ENCODE measurements at places on chromosomes 3 and 15.

DNA sequence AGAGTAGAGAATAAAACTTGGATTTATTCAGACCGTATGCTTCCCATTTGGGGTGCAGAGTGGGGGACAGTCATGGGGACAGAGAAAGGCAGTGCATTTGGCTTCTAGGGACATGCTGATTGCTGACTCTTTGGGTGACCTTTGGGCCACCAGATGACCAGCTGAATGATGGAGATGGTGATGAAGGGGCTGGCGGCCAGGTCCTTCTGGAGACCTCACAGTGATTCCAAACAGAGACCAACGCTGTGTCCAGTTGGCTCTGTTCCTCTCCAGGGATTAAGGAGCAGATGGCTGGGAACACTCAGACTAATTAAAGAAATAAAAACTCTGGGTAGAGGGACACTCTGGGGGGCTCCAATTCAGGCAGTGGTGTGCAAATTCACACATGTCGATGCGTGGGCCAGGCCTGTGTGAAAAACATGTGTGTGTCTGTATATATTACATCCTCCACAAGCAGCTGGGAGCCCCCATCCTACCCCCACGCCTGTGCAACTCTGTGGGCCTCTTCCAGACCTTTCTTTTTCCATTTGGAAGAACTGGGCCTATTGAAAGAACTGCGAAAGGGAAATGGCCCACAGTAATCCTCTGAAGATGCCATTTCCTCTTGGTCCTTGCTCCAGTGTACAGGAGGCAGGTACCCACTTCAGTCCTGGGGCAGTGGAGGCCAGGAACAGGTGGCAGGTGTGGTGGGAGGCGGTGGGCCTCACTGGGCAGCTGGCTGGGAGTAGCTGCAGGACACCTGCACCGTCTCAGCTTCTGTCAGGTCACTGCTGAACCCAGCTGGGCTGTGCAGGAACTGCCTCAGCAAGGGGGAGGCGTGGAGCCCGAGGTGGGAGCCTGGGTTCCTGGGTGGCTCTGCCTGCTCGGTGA, 8.9 kb downstream of the XIRP1 start:
- DNase-seq, result no peak

DNA sequence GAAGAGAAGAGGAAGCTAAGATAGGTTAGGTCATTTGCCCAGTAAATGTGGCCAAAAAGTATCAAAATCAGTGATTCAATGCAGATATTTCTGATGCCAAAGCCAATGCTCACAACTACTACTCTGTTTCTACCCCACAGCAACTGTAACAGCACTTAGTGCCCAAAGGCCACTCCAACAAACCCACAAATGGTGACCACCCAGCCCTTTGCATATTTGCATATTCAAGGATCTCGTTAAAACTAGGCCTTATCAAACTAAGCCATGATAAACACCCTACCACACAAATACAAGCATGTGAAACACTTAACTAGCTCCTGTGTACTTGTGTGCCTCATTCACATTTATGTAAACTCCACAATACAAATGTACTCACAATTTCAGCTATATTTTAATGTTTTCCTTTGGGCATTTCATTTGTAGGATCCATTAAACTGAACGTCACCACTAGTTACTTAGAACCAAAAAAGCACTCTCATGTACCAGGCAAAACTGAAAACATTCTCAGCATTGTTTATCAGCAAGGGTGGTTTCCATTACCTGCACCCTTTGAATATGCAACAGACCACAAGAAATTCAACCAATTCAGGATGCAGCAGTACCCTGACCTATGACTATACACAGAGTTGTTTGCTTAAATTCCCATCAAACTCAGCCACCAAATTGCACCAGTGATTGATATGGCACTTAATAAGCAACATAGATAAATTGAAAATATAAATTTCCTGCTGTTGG, 111.2 kb upstream of the STT3B start:
- no peak for DNase-seq

GRCh38 chr3:182182531-182182968, 470.8 kb downstream of the SOX2 start:
- no peak for DNase-seq

DNA sequence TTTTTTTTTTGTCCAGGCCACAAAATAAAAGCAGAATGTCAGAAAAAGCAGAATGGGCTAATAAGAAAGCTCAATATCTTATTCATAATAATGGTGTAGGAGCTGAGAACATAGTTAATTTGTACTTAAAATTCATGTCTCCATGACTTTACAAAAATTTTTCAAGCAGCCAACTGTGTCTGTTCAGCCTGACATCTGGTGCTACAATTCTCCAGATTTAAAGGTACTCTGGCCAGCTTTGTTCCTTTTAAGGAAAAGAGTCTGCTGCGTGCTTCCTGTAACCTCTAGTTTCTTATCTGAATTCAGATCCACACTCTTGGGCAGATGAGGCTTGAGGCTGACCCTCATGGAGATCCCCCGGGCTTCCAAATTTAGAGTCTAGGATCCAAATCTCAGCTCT, 8.7 kb upstream of the RFX7 start:
- DNase-seq, result no peak

DNA sequence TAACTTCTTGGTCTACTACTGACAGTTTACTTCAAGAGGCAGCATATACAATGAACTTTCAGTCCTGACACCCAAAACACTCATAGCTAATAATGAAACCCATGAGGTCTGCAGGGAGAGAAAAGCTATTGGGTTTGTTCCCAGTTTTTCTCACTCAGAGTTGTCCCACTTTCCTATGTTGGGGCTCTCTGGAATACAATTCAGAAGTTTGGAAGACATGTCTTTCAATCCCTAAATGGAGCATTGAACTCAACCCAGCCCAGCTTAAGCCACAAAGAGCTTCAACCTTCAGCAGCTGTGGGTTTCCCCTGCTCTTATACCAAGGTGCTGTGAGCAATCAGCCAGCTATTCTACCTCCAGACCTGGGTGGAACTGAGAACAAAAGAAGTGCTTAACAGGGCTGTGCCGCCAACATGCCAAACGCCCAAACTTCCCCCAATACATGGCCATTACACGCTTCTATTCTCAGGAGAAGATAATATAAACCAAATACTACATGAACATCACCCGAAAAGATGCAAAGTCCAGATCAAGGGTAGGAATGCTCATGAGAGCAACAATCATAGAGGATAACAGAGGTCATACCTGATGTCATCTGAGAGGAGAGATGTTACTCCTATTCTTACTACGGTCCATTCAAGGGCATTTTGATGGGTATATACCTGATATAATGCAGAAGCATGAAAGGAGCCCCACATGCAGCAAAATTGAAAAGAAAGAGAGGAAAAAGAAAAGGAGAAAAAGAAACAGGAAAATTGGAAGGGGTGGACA, 131.2 kb upstream of the TGFBR2 start:
- DNase-seq, result no peak

- no peak for DNase-seq
Measured at GRCh38 chr3:129245141-129245540, 4.3 kb upstream of the COPG1 start.

DNA sequence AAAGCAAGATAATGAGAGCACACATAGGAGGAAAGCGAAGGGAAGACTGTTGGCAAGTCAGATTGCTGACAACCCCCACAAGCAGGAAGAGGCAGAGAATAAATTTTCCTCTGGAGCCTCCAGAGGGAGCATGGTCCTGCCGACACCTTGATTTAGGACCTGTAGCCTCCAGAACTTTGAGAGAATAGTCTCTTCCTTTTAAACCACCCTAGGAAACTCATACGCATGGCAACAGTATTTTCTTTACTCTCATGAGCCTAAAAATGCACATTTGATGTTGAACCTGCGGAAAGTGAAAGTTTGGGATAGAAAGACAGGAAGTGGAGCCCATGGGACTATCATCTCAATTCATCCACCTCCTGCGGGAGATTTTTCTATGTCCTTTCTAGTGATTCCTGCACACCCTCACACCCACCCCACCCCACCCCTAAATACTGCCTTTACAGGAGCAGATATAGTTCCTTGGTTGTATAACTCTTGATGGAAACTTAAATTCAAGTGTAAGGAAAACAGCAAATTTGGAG, 116.7 kb upstream of the LPP start:
- DNase-seq, result no peak

DNA sequence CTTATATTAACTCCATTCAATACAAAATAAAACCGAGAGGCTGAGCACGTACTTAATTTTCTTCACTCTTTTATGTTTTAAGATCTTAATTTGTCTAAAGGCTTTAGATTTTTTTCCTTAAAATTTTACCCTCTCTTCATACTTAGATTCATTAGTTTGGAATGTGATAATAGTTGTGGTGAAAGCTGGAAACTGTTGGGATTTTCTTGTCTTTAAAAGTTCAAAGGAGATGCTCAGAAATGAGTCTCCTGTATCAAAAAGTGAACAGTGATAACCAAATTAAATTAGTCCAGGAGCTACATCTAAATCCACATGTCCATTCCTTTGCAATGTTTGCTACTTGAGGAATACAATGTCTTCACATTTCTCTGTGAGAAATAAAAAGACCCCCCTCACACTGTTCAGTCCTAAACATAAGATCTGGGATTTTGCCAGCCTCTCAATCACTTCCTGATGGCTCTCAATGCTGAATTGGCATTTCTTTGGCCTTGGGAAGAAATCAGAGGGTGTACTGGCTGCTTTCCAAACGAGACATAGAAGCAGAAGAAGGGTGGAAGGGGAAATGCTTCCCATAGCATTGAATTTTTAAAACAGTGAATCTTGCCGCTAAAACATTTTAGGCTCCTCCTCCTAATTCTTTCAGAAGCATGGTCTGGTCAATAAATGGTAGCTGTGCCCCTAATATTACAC, 245.0 kb downstream of the SHOX2 start:
- DNase-seq, result no peak

DNA sequence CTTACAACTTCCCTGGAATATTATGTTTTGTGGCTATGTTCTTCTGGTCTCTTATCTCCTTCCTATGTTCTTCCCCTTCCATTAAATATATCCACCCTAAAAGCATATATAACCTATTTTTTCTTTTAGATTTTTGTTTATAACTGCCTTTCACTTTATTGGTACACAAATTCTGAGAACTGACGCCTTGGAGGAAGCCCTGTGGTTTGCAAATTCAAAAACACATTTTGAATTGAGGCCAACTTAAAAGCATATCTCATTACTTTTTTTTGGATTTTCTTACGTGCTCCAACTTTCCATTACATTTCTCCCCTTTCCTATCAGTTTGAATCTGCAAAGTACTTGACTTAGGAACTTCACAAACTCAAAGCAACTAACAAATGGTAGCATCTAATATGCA, 15.3 kb upstream of the COLQ start:
- DNase-seq, result no peak

- DNase-seq, result no peak
Measured at GRCh38 chr3:46549408-46549904, 16.6 kb downstream of the LRRC2 start.

DNA sequence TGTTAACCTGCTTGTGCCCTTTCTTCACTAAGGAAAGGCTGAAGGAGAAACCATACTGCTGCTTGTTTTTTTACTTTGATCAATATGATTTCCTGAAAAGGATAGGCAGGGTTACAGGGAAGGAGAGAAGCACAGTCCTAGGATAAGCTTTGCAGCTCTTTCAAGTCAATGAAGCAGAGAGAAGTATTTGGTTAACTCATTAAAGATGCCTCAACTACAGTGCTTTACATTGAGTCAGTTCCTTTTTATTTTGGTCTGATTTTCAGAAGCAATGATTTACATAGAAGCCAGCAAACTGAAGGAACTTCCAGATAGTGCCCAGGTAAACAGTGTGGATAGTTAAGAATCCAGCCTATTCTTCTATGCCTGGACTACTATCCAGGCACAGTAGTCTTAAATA, 64.8 kb downstream of the ARIH1 start:
- no peak for DNase-seq

GRCh38 chr3:50978991-50979667, 304.4 kb downstream of the DOCK3 start:
- no peak for DNase-seq

GRCh38 chr3:116051586-116051985, 393.7 kb downstream of the LSAMP start:
- no peak for DNase-seq

- no peak for DNase-seq
Measured at GRCh38 chr15:61715082-61715481, 345.2 kb downstream of the VPS13C start.

- no peak for DNase-seq
Measured at GRCh38 chr15:81939604-81940440, 106.0 kb downstream of the MEX3B start.

DNA sequence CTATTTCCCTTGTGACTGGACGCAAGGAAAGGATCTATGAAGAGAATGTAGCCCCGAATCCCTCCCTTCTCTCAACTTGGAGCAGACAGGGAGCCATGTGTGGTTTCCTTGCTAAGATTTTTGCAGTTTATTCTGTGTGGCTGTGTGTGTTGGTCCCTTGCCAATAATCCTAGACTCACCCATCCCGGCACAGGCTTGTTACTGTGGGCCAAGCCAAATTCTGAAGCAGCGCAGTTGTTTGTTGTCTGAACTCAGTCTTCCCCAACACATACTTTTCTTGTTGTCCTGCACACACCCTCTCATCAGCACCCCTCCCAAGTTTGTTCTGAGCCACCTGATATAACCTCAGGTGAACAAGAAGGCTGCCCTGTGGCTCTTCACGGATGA, 193.3 kb upstream of the CTDSPL start:
- DNase-seq, result no peak

DNA sequence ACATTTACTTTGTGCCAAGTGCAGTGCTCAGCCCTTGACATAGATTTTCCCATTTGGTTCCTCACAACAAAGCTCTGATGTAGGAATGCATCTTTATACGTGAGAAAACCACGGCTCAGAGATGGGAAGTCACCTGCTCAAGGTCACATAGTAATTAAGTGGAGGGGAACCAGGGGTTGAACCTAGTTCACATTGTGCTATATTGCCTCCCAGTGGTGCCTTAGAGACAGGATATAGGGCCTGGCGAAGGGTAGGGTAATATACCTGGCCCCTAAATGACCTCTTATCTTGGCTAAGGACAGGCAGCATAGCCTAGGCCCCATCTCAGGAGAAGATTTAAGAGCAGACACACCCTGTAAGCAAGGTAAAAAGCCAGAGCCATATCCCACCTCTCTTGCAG, 71.5 kb downstream of the FOXP1 start:
- DNase-seq, result no peak

GRCh38 chr3:101842245-101842934, 6.9 kb upstream of the NFKBIZ start:
- DNase-seq, result no peak

Data from stimulated activated CD8-positive, alpha-beta memory T cell treated with anti-CD3 and anti-CD28 coated beads, Interleukin-15, amount 100 ng/mL, for 4 hours (primary cell).